Uterus (tissue), 4 donors: ENCODE measurements at places on chromosomes 4 and X. TPM values are rescaled to one million over a fixed set of nuclear protein-coding genes. Genes with fewer than 3 reads are reported as not detected.
A peak's percentile ranks its signal among the peaks of the same experiment; 100 is the strongest.

The CT45A10 gene
- total RNA-seq: not detected

The HELT gene
- not detected for total RNA-seq

The SPANXD gene
- not detected for total RNA-seq

The NIPAL1 gene
- total RNA-seq: 1.2 TPM

The RASSF6 gene
- total RNA-seq: 0.06 TPM

The CXorf49 gene
- total RNA-seq: not detected

The SORCS2 gene
- total RNA-seq: 0.26 TPM

The FABP2 gene
- total RNA-seq: not detected

The OPRPN gene
- not detected for total RNA-seq

The SUPT20HL2 gene
- not detected for total RNA-seq

The KLKB1 gene
- total RNA-seq: not detected

The SLC38A5 gene
- 5.0 TPM for total RNA-seq

DNA sequence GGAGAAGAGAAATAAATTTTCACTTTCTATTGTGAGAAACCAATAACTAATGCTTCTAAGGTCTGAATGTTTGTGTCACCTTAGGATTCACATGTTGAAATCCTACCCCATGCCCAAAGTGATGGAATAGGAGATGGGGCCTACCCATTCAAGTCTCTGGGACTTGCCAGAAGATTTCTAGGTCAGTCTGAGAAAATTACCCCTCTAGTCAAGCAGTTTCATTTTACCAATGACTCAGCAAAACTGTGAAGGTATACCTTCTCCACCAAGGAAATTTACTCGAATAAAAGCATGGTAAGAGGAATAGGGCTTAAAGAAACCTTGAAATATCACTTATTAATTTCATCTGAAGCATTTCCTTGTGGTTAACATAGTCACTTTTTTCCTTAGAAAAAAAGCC lies 23.5 kb upstream of the PAPSS1 start:
- H3K36me3 ChIP-seq: no peaks in the 10 kb centered on the region
- H3K4me3 ChIP-seq: no peak overlapping the region
- no peaks in the 10 kb centered on the region for H3K27me3 ChIP-seq
- no peak overlapping the region for H3K27ac ChIP-seq
- DNase-seq: no peak

DNA sequence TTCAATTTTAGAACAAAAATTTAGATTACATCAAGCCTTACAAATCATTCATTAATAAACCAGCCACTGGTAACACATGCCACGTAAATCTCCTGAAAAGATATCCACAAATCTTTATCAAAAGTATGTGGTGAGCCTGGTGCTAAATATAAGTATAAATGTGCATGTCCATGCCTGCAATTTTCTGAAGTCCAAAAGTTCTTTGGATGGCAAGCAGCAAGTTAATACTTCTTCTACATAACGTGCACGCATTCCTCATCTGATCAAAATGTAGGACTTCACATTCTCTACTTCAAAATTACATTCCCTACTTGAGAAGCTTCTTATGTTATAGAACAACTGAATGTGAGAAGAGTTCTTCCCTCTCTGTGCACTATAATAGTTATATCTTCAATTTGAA lies 49.8 kb downstream of the HHIP start:
- no peaks in the 10 kb centered on the region for H3K36me3 ChIP-seq
- no peak overlapping the region for H3K27ac ChIP-seq
- no peak overlapping the region for H3K4me3 ChIP-seq
- no peaks in the 10 kb centered on the region for H3K27me3 ChIP-seq
- DNase-seq: no peak

DNA sequence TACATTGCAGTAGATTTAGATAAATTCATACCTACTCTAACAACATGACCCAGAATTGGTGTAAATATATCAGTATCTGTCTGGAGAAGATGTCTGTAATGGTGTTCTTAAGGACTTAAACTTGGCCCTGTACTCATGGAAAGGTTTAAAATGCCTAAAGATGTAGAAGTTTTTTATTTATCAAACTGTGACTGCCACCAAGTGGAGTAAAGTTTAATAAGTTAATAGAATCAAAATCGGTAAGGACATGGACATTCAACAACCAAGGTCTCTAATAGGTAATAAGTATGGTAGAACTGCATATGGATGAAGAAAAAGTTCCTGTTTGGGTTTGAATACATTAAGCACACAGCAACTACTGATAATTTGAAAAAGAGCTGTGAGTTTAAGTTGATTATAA lies 474.0 kb upstream of the NDST3 start:
- no peaks in the 10 kb centered on the region for H3K4me1 ChIP-seq
- H3K27me3 ChIP-seq: no peaks in the 10 kb centered on the region
- H3K36me3 ChIP-seq: no peaks in the 10 kb centered on the region
- no peak overlapping the region for H3K27ac ChIP-seq
- DNase-seq: no peak
- no peak overlapping the region for H3K4me3 ChIP-seq

GRCh38 chr4:144739511-144740033 lies 93.6 kb downstream of the HHIP start:
- H3K36me3 ChIP-seq: no peaks in the 10 kb centered on the region
- no peak for DNase-seq
- H3K4me1 ChIP-seq: no peaks in the 10 kb centered on the region
- no peak overlapping the region for H3K4me3 ChIP-seq

DNA sequence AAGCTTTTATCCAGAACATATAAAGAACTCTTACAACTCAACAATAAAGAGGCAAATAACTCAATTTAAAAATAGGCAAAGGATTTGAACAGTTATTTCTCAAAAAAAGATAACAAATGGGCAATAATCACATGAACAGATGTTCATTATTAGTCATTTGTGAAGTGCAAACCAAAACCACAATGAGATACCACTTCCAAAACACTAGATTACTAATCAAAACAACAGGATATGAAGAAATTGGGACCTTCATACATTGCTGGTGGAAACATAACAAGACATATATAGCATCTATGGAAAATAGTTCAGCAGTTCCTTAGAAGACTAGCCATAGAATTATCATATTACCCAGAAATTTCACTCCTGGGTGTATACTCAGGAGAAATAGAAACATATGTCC lies 224.6 kb downstream of the FBXO8 start:
- H3K36me3 ChIP-seq: no peaks in the 10 kb centered on the region
- no peak for DNase-seq
- H3K4me1 ChIP-seq: no peaks in the 10 kb centered on the region
- no peak overlapping the region for H3K27ac ChIP-seq
- no peak overlapping the region for H3K4me3 ChIP-seq
- no peaks in the 10 kb centered on the region for H3K27me3 ChIP-seq

DNA sequence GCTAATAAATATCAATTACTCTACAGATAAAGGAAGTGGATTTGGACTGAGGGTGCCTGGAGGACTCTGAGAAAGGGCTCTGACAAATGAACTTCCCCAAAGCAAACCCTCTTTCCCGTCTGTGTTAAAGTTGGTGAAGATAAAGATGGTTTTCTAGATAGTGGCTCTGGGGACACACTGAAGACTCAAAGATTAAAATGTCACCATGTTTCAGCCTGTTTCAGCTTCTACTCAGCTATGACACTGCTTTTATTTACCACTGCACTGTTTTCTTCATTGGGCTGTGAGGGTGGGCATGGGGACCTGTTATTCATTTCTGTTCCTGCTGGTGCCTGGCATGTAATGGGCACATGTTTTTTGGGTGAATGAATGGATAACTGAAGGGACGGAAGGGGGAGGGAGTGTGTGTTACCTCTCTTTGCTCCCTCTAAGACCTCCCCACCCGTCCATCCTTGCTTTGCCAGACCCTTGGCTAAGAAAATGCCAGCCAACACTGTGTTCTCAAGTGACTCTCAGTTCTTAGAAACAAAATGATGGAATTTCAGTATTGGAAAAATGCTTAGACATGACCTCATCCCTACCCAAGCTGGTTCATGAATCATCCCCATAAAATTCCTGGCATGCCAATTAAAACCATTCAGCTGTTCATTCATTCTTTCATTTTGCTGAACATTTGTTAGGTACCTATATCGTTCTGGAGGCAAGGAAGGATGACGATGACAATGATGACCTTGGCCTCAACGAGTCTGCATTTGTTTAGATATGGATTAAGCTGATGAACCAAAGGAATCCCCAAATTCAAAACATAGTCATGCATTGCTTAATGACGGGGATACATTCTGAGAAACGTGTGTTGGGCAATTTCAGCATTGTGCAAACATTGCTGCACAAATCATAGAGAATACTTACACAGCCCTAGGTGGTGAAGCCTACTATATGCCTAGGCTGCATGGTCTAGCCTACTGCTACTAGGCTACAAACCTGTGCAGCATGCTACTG lies 13.4 kb upstream of the STK32B start:
- H3K4me3 ChIP-seq: no peak overlapping the region
- no peak for DNase-seq
- no peaks in the 10 kb centered on the region for H3K36me3 ChIP-seq
- no peaks in the 10 kb centered on the region for H3K27me3 ChIP-seq
- no peak overlapping the region for H3K27ac ChIP-seq

DNA sequence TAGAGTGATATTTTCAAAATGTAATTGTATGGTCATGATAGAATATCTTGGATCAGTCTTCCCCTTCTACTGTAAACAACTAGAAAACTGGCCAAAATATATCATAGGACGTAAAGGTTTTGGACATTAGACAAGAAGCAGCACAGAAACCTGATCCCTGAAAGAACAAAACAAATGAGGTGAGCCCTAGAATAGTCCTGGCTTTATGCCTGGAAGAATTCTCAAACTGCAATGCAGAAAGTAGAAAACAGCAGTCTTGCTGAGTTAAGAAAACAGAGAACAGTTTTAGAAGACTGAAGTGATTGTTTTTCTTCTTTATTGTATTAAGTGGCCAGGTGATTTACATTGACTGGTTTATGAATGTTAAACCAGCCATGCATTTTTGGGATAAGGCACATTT lies 19.5 kb downstream of the NSUN7 start:
- H3K4me3 ChIP-seq: no peak overlapping the region
- no peaks in the 10 kb centered on the region for H3K27me3 ChIP-seq
- no peak overlapping the region for H3K27ac ChIP-seq
- no peaks in the 10 kb centered on the region for H3K4me1 ChIP-seq
- DNase-seq: no peak

GRCh38 chrX:154714925-154715324 lies 36.0 kb downstream of the GAB3 start:
- H3K4me3 ChIP-seq: no peak overlapping the region
- peak; percentile 36 for DNase-seq
- H3K4me1 ChIP-seq: no peaks in the 10 kb centered on the region
- H3K27ac ChIP-seq: no peak overlapping the region

DNA sequence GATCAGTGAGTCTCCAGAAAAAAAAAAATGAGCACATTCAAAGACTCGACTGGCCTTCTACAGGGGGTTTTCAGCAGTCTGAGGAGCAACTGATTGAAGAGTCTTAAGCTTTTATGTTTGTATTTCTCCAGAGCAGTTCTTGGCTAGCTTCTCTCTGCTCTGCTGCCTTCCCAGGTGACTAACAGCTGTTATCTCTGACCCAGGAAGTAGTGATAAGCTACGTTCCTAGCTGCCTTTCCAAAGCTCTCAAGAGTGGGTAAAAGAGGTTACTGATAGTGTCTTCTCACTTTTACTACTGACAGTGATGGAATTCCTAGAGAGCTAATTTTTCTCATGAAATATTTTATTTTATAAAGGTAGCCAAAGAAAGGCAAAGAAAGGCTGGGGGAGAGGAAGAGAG lies 66.6 kb downstream of the ENOX2 start:
- H3K27ac ChIP-seq: no peak overlapping the region
- no peaks in the 10 kb centered on the region for H3K36me3 ChIP-seq
- H3K27me3 ChIP-seq: no peaks in the 10 kb centered on the region
- no peak overlapping the region for H3K4me3 ChIP-seq
- H3K4me1 ChIP-seq: no peaks in the 10 kb centered on the region

DNA sequence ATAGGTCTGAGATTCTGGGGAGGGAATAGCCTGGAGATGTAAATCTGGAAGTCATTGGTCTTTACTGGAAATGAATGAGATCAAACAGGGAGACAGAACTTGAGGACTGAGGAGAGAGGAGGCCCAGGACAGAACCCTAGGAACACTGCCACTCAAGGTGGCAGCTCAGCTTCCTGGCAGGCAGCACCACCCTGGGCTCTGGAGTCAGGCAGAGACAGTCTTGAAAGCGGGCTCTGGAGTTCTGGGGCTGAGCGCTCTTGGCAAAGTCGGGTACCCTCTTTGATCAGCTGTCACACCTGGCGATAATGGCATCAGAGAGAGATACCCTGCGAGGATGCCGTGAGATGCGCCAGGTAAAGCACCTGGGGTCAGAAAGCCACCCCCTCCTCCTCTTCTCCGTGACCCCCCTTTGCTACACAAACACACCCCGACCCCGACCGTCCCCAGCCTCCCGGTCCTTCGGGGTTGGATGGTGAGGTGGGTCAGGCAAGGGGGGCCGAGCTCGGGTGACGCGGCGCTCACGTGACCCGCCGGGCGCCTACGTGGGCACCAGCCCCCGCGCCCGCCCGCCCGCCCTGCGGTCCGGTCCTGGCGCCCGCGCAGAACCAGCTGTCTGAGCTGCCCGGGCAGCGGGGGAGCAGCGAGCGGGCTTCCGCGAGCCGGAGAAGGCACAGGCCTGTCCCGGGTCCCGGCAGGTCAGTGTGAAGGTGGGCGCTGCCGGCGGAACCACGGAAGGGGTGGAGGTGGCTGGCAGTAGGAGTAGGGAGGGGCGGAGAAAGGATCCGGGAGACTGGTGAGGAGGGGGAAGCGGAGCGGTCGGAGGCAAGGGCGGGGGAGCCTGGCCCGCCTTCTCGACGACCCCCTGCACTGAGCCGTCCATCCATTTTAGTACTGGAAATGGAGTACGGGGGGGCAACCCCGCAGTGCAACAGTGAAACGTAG lies at the start of gene TCEAL3:
Gene TCEAL3 (plus strand): TSS at position 600 of the 942 bp plus-strand sequence. CDS start 1,102 bp downstream, outside the sequence.
- H3K36me3 ChIP-seq: no peaks in the 10 kb centered on the region
- H3K4me1 ChIP-seq: no peaks in the 10 kb centered on the region
- peak within 1 kb of the TSS; percentile 97 for H3K27ac ChIP-seq
- no peaks in the 10 kb centered on the region for H3K27me3 ChIP-seq
- peak within 1 kb of the TSS; percentile 49 for H3K4me3 ChIP-seq

- no peaks in the 10 kb centered on the region for H3K27me3 ChIP-seq
- H3K36me3 ChIP-seq: no peaks in the 10 kb centered on the region
- no peak overlapping the region for H3K27ac ChIP-seq
- H3K4me1 ChIP-seq: no peaks in the 10 kb centered on the region
Measured at GRCh38 chr4:168483811-168484210, 3.5 kb upstream of the DDX60L start.

GRCh38 chrX:28582511-28582910 lies 4.7 kb upstream of the IL1RAPL1 start:
- H3K27ac ChIP-seq: no peak overlapping the region
- no peak for DNase-seq
- no peaks in the 10 kb centered on the region for H3K27me3 ChIP-seq
- H3K4me1 ChIP-seq: no peaks in the 10 kb centered on the region
- H3K4me3 ChIP-seq: no peak overlapping the region
- no peaks in the 10 kb centered on the region for H3K36me3 ChIP-seq

GRCh38 chrX:51292421-51292820 lies 40.2 kb upstream of the NUDT10 start:
- no peaks in the 10 kb centered on the region for H3K36me3 ChIP-seq
- H3K27ac ChIP-seq: no peak overlapping the region
- no peaks in the 10 kb centered on the region for H3K27me3 ChIP-seq
- H3K4me3 ChIP-seq: no peak overlapping the region
- H3K4me1 ChIP-seq: no peaks in the 10 kb centered on the region

GRCh38 chrX:132063862-132064261 lies 40.8 kb downstream of the STK26 start:
- no peaks in the 10 kb centered on the region for H3K27me3 ChIP-seq
- no peak for DNase-seq
- no peak overlapping the region for H3K4me3 ChIP-seq
- peaks cover 5% of the 10 kb centered on the region for H3K4me1 ChIP-seq

- H3K4me1 ChIP-seq: no peaks in the 10 kb centered on the region
- H3K36me3 ChIP-seq: no peaks in the 10 kb centered on the region
- peak; percentile 59 for DNase-seq
- no peak overlapping the region for H3K4me3 ChIP-seq
Measured at GRCh38 chr4:78971326-78971725, 32.1 kb upstream of the PAQR3 start.
